ENCODE measurements at places on chromosomes 12 and 14. TPM values are rescaled to one million over a fixed set of nuclear protein-coding genes. Genes with fewer than 3 reads are reported as not detected.

DNA sequence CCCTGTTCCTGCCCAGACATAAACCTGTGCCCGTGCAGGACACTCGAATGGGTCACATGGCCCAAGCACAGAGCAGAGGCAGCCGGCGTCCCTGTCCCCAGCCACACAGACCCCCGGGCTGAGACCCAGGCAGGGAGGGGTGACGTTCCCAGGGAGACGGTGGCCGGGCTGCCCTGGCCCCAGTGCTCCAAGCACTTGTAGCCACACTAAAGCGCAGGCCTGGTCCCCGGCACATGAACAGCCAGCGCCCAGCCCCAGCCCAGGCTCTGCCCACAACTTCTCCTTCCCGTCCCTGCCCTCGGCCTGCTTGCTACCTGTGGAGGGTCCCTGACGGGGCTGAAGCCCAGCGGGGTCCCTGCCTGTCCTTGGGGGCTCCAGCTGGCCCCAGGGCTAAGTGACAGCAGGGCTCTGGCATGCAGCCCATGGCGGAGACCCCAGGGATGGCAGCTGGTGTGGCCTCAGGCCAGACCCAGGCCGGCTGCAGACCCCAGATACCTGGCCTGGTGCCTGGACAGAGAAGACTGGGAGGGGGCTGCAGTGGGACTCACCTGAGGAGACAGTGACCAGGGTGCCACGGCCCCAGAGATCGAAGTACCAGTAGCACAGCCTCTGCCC lies 338.4 kb downstream of the TMEM121 start:
- peaks cover 26% of the 10 kb centered on the region for H3K4me1 ChIP-seq
- no peaks in the 10 kb centered on the region for H3K36me3 ChIP-seq
- no peak overlapping the region for H3K27ac ChIP-seq
- peaks cover 35% of the 10 kb centered on the region for H3K27me3 ChIP-seq
- no peak overlapping the region for H3K4me3 ChIP-seq
- peak; percentile 2 for DNase-seq

GRCh38 chr14:91293281-91293680 lies 48.8 kb upstream of the GPR68 start:
- H3K27me3 ChIP-seq, result no peaks in the 10 kb centered on the region
- no peak overlapping the region for H3K27ac ChIP-seq
- H3K4me3 ChIP-seq, result no peak overlapping the region
- no peaks in the 10 kb centered on the region for H3K4me1 ChIP-seq

- peaks cover 6% of the 10 kb centered on the region for H3K36me3 ChIP-seq
- no peak overlapping the region for H3K4me3 ChIP-seq
- peaks cover 52% of the 10 kb centered on the region for H3K4me1 ChIP-seq
- DNase-seq, result no peak
Measured at GRCh38 chr14:51855234-51855633, 5.2 kb upstream of the GNG2 start.

- no peak overlapping the region for H3K4me3 ChIP-seq
- peaks cover 5% of the 10 kb centered on the region for H3K27me3 ChIP-seq
- no peak for DNase-seq
- H3K4me1 ChIP-seq, result no peaks in the 10 kb centered on the region
- no peak overlapping the region for H3K27ac ChIP-seq
- H3K36me3 ChIP-seq, result no peaks in the 10 kb centered on the region
Measured at GRCh38 chr14:36619853-36620252, 37.4 kb upstream of the NKX2-8 start.

DNA sequence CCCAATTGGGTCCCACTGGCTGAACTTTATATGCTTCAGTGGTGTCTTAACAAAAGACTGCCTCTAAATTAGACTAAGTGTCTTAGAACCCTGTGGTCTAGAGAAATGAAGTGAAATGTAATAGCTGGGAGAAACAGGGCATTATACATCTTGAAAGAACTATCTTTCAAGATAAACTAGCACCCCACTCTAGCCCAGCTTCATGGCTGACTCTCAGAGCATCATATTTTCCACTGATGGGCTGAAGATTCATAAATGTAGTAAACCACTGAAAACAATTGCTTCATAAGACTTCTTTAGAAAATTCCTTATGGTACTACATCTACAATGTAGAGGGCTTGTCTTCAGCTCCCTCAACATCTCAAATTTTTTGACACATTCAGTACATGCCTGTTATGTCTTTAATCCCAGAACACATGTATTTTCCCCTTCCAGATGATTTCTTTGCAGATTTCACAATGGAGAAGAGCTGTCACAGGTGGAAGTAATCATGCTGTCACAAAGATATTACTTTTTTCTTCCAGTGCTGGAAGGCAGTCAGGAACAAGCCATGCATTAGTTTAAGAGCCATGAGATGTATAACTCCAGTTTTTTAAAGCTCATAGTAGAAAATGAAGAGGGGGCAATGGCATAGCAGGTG lies 48.5 kb downstream of the IFNG-AS1 start:
- DNase-seq, result peak; percentile 41
- no peaks in the 10 kb centered on the region for H3K27me3 ChIP-seq
- no peak overlapping the region for H3K4me3 ChIP-seq
- H3K36me3 ChIP-seq, result peaks cover 1% of the 10 kb centered on the region
- peak overlapping the region; percentile 59 for H3K27ac ChIP-seq

GRCh38 chr14:105177082-105177481 lies 4.0 kb downstream of the NUDT14 start:
- no peaks in the 10 kb centered on the region for H3K36me3 ChIP-seq
- DNase-seq, result no peak
- H3K4me1 ChIP-seq, result peaks cover 14% of the 10 kb centered on the region
- H3K27ac ChIP-seq, result no peak overlapping the region
- H3K4me3 ChIP-seq, result no peak overlapping the region

GRCh38 chr14:74568380-74568649 lies 43.7 kb downstream of the LTBP2 start:
- no peak overlapping the region for H3K4me3 ChIP-seq
- H3K4me1 ChIP-seq, result peaks cover 19% of the 10 kb centered on the region
- H3K27me3 ChIP-seq, result peaks cover 7% of the 10 kb centered on the region
- no peak overlapping the region for H3K27ac ChIP-seq
- no peaks in the 10 kb centered on the region for H3K36me3 ChIP-seq

Gene SLC7A7
- 1.1 TPM for total RNA-seq

Gene PKP2
- 0.26 TPM for total RNA-seq

Gene SYT1
- not detected for total RNA-seq

Gene NEUROD4
- total RNA-seq, result not detected

Gene GTF2A1
- total RNA-seq, result 42.9 TPM

Gene IL23A
- total RNA-seq, result 12.6 TPM

Gene CLEC2A
- not detected for total RNA-seq

Gene TAS2R46
- total RNA-seq, result 0.27 TPM
